ENCODE measurements at places on chromosomes 6 and 20.

- no peak for DNase-seq
These were observed 452.7 kb downstream of the PREX1 start for GRCh38 chr20:48374991-48375595.

GRCh38 chr6:138988469-138988834 lies 399 bp upstream of the REPS1 start:
- DNase-seq, result no peak

DNA sequence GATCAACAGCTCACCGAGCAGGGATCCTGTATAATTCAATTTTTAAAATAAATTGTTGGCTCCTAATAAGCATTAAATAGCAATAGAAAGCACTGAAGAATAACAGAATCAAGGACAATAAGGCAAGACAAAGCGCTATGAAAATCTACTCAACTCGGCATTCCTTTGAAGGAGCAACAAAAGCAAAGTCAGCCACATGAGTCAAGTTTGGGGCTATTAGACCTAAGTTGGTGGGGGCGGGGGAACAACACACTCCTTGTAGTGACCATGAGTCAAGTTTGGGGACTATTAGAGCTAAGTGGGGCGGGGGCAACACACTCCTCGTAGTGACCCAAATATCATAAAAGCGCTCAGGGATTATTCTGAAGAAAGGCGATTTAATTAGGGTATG lies 120.0 kb downstream of the FOXC1 start:
- DNase-seq, result no peak

- no peak for DNase-seq
These were observed 19.7 kb upstream of the UTRN start for GRCh38 chr6:144265390-144265789.

GRCh38 chr6:125392682-125393081 lies 90.9 kb upstream of the HDDC2 start:
- DNase-seq, result no peak

GRCh38 chr20:2794866-2795447 lies 5.5 kb downstream of the CPXM1 start:
- no peak for DNase-seq

Data from activated CD8-positive, alpha-beta memory T cell treated with anti-CD3 and anti-CD28 coated beads for 1 hour (primary cell).